ENCODE measurements at places on chromosomes 11 and 22.

DNA sequence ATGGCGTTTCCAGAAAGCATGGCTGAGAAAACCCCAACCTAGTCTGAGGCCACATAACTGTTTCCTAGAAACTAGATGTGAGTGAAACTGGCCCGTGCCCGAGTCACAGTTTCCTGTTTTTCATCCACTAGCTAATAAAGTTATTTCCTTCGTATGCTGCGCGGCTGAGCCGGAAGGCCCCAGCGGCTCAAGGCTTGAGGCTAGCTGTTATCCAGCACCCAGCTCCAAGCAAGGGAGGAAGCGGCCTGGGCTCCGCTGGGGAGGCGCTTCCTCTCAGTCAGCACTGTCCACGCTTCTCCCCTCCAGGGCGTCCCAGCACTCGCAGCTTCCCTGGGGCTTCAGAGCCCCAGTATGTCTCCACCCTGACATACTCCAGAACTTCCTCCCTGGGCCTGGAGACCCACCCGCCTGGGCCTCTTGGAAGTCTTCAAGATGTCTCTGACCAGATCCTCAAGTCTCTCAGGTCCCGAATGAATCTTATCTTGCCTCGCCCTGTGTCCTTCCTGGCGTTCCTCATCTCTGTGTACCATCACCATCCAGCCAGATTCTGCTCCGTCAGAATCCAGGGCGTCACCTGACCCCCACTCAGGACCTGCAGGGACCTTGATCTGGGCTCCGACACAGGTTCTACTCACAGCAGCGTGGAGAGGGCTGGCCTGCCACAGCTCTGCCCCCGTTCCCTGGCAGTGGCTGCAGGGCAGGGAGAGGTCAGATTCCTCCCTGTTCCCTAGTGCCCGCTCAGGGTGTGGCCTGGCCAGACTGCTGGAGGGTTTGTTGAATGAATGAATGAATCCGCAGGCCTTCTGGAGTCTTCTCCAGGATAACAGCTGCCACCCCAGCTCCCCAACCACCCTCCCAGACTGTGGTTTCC, 81.9 kb downstream of the LRRC32 start:
- no peaks in the 10 kb centered on the region for H3K36me3 ChIP-seq
- peak overlapping the region; percentile 74 for H3K27ac ChIP-seq
- DNase-seq, result no peak

DNA sequence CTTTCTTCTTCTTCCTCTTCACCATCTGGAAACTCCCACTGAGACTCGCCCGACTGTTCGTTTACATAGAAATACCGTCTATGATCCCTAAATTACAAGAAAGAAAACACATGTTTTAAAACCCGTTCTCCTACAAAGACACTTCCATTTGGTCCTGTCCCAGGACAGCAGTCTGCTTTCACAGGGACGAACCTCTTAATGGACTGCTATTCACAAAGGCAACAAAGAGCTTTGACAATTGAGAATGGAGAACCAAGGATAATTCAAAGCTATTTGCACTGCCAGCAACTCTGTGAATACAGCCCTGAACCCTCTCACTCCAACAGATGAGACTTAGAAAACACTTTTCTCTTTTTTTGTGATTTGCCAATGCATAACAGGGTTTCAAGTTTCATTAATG, 16.3 kb upstream of the AGBL2 start:
- no peaks in the 10 kb centered on the region for H3K27me3 ChIP-seq
- H3K36me3 ChIP-seq, result peaks cover 7% of the 10 kb centered on the region
- peaks cover 4% of the 10 kb centered on the region for H3K4me1 ChIP-seq

- no peak overlapping the region for H3K4me3 ChIP-seq
- H3K27me3 ChIP-seq, result no peaks in the 10 kb centered on the region
- peaks cover 14% of the 10 kb centered on the region for H3K4me1 ChIP-seq
- no peak for DNase-seq
- H3K27ac ChIP-seq, result no peak overlapping the region
Measured at GRCh38 chr11:72786305-72787215, 7.3 kb downstream of the STARD10 start.

DNA sequence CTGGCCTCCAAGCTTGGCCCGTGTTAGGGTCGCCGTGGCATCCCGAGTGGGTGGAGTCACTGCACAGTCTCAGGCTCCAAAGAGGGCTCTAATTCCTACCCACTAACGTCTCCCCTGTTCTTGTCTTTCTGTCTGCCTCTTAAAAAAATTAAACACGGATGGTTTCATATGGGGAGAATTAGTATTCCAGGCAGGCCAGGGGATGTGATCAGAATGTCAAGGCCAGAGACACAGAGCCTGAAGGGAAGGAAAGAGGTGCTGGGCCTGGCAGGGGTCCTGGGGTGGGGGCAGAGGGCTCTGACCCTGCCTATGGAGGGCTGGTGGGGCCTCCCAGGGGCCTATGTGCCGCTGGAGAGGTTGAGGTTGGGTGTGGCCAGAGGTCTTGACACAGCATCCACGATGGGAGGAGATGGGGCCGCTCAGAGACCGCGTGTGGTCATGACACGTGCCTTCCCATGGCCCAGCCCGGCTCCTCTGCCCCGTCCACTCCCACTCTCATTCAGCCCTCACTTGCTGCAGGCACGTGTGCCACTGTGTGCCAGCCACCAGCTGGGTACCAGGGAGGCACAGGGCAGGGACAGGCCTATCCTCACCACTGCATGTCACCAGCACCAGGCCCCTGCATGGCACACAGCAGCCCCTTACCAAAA, 56.5 kb downstream of the FLRT1 start:
- H3K4me1 ChIP-seq, result peaks cover 5% of the 10 kb centered on the region
- H3K27me3 ChIP-seq, result peaks cover 7% of the 10 kb centered on the region
- no peak for DNase-seq
- H3K4me3 ChIP-seq, result no peak overlapping the region

DNA sequence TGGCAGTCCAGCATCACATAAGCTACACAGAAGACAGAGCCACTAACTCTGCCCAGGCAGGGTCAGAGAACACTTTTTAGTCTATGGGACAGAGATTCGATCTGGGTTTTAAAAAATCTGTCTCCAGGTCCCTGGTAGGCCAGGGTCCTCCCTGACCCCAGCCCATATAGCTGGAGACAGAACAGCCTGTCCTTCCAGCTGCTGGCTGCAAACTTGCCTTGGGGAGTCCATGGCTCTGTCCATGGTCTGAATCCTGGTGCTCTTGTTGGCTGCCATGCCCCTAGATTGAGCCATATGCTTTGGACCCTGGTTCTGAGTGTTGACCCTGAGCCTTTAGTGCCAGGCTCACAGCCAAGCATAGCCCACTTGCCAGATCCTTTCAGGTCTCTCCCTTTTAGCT, 13.3 kb upstream of the LIPT2 start:
- peaks cover 3% of the 10 kb centered on the region for H3K36me3 ChIP-seq
- H3K4me1 ChIP-seq, result peaks cover 2% of the 10 kb centered on the region
- no peaks in the 10 kb centered on the region for H3K27me3 ChIP-seq
- H3K4me3 ChIP-seq, result no peak overlapping the region
- no peak for DNase-seq
- no peak overlapping the region for H3K27ac ChIP-seq

GRCh38 chr11:92909214-92909613, 60.2 kb upstream of the MTNR1B start:
- no peaks in the 10 kb centered on the region for H3K36me3 ChIP-seq
- no peak overlapping the region for H3K4me3 ChIP-seq
- H3K4me1 ChIP-seq, result no peaks in the 10 kb centered on the region
- no peak overlapping the region for H3K27ac ChIP-seq
- no peaks in the 10 kb centered on the region for H3K27me3 ChIP-seq

Measured in T-helper 17 cell (primary cell).